ENCODE measurements at places on chromosomes 7 and 10.

- no peak for DNase-seq
Observed at GRCh38 chr7:133858311-133858710, 268.8 kb upstream of the LRGUK start.

DNA sequence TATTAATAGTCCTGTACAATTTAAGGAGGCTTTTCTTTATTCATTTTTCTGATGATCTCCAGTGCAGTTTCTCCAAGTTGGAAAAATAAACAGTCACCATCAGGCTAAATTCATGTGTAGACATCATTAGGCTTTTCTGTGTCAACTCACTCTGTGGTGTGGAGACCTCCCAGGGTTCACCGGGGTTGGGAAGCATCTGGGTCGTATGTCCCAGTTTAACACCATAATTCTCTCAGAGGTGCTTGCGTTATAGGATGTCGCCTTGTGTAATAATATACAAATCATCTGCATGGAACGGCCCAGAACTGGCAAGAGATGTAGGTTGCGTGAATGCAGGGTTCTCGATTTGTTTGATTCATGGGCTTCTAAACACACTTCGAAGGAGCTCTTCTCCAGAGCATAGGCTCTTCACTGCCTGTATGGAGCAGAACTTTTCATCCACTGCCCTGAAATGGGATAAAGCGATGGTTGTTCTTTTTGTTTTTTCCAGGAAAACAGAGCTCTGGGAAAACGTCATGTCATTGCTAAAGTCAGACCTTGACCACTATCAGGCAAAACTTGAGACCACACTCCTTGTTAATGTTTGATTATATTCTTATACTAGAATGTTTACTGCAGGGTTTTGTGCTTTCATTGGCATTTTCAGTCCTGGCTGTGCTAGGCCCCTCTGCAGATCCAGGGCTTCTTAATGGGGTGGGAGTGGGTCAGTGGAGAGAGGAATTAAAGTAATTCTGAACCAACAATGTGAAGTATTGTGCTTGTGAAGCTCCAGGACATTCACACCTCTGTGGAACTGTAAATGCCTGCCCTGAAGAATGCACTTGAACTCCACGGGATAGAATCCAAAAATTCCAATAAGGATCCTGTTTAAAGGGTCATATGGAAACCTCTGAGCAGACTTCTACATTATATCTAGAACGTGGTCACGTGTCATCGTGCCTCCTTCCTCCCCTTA, 172.8 kb downstream of the TRIL start:
- DNase-seq, result no peak

DNA sequence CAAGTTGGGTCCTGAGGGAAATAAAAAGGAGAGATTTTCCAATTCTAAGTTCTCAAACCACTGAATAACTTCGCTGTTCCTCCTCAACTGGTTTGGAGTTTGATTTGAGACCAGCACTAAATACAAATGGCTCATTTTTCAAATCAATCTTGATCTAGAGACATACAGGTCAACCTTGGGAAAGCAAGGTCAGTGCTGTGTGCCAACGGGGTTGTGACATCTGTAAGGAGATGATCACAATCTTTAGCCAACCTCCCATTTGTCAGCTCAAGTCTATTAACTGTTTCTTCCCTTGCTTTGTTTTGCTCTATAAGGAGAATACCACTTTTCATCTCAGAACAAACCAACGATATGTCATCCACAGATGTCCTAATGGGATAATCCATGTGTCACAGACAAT, 131.1 kb downstream of the TAX1BP1 start:
- no peak for DNase-seq

GRCh38 chr7:10657201-10657600, 316.5 kb upstream of the PHF14 start:
- no peak for DNase-seq

GRCh38 chr10:35172574-35172973, 45.9 kb downstream of the CREM start:
- peak; percentile 53 for DNase-seq

GRCh38 chr7:17932770-17933169, 7.5 kb downstream of the SNX13 start:
- DNase-seq, result no peak

DNA sequence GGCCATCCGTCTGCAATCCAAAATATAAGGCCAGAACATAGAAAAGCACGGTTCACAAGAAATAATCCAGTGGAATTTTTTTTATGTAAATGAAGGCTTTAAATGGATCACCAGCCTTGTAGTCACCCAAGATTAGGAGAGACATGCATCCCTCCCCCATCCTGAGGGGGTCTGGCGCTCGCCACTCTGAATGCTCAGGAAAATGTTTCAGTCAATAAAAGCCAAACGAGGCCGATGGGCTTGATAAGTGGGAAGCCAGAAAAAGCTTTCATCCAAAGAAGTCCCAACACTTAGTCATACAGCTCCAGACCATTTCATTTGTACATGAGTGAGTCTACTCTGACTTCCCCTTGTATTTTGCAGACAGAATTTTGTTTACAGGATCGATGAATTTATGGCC, 631.8 kb downstream of the GRID1 start:
- DNase-seq, result no peak

GRCh38 chr10:52915391-52915790, 142.8 kb upstream of the MBL2 start:
- no peak for DNase-seq

DNA sequence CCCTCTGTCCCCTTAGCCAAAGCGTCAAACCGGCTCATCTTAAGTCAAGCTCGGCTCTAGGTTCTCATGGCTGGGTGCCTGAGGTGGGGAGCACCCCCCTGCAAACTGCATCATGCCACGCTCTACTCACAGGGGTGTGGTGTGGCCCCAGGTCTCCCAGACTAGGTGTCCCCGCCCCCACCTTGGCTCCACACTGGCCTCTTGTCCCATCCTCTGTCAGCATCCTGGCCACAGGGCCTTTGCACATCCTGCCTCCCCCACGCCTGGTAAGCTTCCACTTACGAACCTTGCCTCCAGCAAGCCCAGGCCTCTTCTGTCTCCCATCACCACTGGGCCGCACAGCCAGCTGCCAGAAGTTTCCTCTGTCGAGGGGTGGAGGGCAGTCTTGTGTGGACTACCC, 20.2 kb upstream of the GRIFIN start:
- DNase-seq, result no peak

DNA sequence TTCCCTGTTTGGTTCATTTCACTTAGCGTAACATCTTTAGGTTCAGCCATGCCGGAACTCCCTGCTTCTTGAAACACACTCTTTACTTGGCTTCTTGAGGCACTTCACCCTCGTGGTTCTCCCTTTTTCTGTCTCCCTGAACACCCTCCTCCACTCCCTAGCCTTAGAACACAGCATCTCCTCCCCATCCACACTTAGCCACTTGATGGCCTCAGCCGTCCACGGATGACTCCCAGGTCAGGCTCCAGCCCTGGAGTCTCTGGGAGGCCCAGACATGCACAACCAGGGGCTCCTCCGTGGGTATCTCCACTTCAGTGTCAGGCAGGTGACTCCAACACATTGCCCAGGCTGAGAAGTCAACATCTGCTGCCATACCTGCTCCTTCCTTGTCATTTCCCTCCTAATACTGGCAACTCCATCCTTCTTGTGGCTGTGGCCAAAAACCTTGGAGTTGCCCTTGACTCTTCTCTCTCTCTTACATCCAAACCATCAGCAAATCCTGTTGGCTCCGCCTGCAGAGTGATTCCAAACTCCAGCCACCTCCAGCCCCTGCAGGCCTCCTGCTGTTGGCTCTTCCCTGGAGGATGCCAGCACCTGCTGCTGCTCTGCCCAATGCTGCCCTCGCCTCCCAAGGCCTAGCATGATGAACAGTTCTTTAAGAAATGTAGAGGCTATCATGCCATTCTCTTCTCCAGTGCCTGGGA, 8.4 kb upstream of the INMT start:
- peak; percentile 54 for DNase-seq

DNA sequence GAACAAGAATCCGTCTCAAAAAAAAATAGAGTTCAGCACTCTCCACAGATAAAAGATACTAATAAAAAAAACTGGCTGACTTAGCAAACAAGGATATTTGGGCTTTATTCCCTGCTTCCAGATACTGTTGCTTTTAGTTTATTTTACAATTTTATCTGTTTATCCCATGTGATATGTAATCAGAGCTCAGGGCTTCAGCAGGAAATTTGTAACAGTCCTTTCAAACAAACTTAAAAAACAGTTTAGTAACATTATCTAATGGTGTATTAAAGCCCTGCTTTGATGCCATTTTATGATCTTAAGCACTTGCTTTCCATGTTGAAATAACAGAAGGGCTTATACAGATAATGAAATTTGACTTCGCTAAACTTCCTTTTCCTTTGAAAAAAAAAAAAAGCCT, 28.1 kb downstream of the DCLRE1A start:
- DNase-seq, result no peak

DNA sequence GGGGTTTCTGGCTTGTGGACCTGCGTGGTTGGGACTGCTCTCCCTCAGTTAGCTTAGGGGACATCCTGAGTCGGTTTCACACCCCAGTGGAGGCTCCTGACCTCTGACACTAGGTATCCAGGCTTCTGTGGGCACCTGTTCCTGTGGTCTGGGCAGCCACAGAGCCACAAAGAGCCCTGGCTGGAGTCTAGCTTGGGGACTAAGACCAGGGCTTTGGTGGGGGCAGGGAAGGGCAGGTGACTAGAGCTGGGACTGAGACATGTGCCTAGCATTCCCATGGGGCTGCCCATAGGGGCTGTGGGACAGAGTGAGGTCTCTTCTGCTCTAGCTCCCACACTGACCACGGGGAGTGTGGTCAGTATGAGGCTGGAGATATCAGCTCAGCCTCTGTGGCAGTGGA, 4.0 kb upstream of the TMEM270 start:
- DNase-seq, result no peak

GRCh38 chr10:24756283-24756682, 32.6 kb upstream of the ARHGAP21 start:
- no peak for DNase-seq

DNA sequence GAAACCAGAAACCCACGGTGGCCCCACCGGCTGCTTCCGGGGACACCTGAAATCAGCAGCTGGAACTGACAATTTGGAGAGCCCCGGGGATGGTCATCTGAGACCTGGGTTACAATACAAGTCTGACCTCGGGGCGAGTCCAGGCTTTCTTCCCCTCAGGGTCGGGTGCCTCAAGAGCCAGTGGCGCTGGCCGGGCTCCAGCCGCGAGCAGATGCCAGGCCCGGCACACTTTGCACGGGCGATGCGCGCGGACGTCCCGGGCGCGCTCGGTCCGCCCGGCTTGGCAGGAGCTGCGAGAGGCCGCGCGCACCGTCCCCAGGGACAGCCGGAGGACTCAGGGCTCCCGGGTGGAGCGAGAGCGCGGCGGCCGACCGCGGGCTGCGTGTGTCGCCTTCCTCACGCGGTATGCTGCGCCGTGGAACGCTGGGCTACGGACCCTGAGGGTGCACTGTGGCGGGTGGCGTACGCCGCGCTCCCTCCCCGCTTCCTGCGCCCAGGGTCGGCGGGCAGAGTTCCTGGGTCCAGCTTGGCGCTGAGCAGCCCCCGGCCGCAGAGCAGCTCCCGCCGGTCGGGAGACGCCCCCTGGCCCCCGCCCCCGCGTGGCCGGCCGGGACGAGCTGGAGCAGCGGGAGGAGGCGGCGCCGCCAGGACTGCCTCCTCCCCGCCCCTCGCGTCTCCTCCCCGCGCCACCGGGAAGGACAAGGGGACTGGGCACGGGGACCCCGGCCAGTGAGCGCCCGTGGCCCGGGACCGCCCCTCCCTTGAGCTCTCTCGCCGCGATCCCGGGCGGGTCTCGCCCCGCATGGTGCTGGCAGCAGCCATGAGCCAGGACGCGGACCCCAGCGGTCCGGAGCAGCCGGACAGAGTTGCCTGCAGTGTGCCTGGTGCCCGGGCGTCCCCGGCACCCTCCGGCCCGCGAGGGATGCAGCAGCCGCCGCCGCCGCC, at the start of gene RBM20:
Gene RBM20, plus strand, starts transcription at position 684 of the 945 bp plus-strand sequence. Its CDS starts 119 bp downstream, at position 803.
- peak; percentile 50 for DNase-seq

GRCh38 chr10:104816501-104816900, 175.4 kb downstream of the SORCS3 start:
- DNase-seq, result no peak

DNA sequence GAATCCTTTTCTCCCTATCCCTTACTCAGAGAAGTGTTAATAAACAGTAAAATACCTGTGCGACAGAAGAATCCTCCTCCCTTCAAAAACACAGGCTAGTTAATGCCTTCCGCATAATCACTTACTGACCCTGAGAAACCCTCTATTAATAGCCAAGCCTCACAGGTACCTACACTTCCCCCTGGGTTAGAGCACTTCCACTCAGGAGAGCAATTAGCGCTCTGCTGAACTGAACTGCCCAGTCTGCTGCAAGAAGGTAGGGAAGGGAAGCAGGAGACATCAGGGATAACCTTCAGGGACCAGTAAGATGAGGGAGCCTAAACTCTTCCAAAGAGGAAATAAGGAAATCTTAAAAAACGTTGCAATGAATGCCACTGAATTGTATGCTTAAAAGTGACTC, 39.6 kb downstream of the KIAA1549 start:
- DNase-seq, result no peak

GRCh38 chr7:153550173-153550572, 502.0 kb upstream of the DPP6 start:
- DNase-seq, result no peak

GRCh38 chr10:79982861-79983260, 34.0 kb upstream of the SFTPD start:
- no peak for DNase-seq

DNA sequence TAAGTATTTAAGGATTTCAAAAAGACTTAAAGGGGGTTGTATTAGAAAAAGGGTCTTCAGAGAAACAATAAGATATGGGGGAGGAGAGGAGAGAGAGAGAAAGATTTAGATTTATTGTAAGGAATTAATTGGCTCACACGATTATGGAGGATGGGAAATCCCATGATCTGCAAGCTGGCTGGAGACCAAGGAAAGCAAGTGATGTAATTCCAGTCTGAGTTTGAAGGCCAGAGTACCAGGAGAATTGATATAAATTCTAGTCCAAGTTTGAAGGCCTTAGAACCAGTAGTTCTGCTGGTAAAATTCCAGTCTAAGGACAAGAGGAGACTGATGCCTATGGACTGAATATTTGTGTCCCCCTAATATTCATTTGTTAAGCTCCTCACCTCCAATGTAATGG, 20.6 kb upstream of the SLC13A1 start:
- DNase-seq, result no peak

DNA sequence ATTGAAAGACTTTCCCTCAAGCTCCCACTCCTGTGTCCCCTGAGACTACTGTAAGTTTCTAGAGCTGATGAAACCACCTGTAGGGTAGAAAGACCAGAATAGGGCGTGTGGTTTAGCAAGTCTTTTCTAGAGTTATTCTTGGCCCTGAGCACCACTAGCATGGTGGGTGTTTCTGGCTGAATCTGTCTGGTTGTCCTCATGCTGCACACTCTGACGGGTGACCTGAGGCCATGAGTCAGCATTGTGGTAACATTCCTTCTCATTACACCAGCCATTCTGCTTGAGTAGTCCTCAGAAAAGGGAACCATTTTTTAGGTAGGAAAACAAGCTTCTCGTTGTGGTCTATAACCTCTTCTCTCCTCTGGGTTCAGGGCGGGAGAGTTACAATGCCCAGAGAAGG, 250.3 kb downstream of the SNX13 start:
- DNase-seq, result peak; percentile 88

- DNase-seq, result no peak
Observed at GRCh38 chr7:155282671-155283070, 15.0 kb upstream of the INSIG1 start.

Data from foreskin fibroblast (primary cell).